ENCODE measurements at places on chromosomes 12 and 14.

- no peak for DNase-seq
These were observed 12.9 kb upstream of the CORO1C start for GRCh38 chr12:108744021-108744897.

DNA sequence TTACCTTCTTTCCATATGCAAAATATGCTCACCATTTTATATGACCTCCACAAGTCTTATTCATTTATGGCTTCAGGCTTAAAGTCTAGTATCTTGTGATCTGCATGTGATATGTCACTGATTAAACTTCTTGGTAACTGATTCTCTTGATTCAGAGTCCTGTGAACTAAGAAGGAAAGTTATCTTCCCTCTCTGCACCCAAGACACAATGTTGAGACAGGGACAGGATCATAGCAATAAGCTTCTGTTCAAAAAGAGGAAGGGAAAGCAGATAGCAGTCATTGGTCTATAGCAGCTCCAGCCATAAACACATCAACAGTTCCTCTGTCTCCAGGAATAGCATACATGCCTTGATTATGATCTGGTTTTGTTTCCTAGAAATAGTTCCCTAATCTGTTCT lies 103.1 kb downstream of the UNC79 start:
- no peak for DNase-seq

- no peak for DNase-seq
These were observed 11.1 kb upstream of the SLC6A12 start for GRCh38 chr12:225012-225411.

- no peak for DNase-seq
These were observed 3.9 kb upstream of the TMTC2 start for GRCh38 chr12:82682851-82683261.

- no peak for DNase-seq
These were observed 39.7 kb downstream of the SLC8A3 start for GRCh38 chr14:70148911-70149595.
